ENCODE measurements at places on chromosomes 5 and 9. TPM values are rescaled to one million over a fixed set of nuclear protein-coding genes. Genes with fewer than 3 reads are reported as not detected.

Gene JAKMIP2
- polyA plus RNA-seq: 63.1 TPM

Gene CCDC69
- 6.6 TPM for polyA plus RNA-seq

Gene NSD1
- 17.5 TPM for polyA plus RNA-seq

Gene CCNI2
- polyA plus RNA-seq: 152 TPM

Gene FOXD4L4
- polyA plus RNA-seq: not detected

Gene LPAR1
- 7.2 TPM for polyA plus RNA-seq

Gene PCDHB3
- 3.7 TPM for polyA plus RNA-seq
